SIG-M5 (cell line): ENCODE measurements at places on chromosomes 5 and 9.

GRCh38 chr9:110640736-110641135, 27.9 kb upstream of the MUSK start:
- DNase-seq = no peak

- DNase-seq = no peak
Observed at GRCh38 chr5:159098603-159099436, 896 bp downstream of the EBF1 start.

DNA sequence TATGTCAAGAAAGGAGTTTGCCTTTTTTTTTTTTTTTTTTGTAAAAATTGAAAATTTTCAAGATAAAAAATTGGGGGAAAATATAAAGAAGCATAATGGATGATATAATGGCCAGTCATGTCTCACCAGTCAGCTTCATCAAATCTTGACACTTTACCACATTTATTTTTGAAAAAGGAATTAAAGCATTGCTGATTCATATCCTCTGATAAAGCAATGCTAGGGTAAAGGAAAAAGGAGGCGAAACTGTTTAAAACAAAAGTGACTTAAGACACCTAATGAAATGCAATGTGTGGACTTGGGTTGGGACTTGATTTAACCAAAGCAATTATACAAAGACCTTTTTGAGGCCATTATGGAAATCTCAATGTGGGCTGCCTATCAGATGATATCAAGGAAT, 208.5 kb downstream of the ARHGAP26 start:
- no peak for DNase-seq

- DNase-seq = no peak
Observed at GRCh38 chr5:156052656-156053055, 274.3 kb upstream of the SGCD start.

GRCh38 chr9:124299515-124300090, 41.9 kb downstream of the NEK6 start:
- DNase-seq = no peak

DNA sequence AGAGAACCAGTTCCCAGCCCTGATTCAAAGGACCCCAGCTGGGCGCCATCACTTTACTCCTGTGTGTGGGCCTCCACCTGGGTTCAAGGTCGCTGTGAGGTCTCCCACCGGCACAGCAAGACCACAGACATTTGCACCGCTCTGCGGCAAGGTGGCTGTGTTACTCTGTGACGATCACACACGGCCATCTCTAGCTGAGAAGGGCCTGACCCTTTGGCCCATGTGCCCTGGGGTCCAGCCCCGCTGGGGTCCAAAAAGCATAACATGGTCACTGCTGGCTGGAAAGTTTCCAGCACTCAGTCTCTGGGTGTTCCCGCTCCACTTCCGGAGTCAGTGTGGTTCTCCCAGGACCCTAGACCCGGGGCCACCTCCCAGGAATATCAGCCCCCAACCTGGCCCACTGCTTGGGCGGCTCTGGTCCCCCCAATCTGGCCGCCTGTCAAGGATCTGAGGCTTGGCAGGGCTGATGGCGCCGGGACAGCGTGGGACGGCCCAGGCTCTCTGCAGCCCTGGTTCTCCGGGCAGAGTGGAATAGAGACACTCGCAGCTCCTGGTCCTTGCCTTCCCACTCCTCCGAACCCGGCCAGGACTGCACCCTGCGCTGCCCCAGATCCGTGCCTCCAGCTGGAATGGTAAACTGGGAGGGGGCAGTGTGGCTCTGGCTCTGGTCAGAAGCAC, 3.9 kb upstream of the LMX1B start:
- DNase-seq = no peak

- no peak for DNase-seq
Observed at GRCh38 chr9:27337833-27338526, 41.0 kb upstream of the EQTN start.

DNA sequence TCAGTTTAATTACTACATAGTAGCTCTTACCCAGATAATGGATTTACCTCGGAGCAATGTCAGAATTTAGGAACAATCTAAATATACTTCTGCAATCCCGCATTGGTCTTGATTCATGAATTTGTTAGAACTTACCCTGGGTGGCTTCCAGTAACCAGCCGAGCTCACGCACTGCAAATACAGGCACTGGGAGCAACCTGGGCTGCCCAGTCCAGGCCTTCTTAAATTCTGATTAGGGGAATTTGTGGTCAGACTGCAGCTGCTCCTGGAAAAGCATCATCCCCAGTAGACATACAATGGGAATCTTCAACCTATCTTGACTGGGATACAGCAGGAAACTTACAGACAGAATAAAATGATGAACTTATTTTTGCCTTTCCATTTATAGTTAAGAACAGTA, 270.3 kb downstream of the SPOCK1 start:
- DNase-seq = no peak

DNA sequence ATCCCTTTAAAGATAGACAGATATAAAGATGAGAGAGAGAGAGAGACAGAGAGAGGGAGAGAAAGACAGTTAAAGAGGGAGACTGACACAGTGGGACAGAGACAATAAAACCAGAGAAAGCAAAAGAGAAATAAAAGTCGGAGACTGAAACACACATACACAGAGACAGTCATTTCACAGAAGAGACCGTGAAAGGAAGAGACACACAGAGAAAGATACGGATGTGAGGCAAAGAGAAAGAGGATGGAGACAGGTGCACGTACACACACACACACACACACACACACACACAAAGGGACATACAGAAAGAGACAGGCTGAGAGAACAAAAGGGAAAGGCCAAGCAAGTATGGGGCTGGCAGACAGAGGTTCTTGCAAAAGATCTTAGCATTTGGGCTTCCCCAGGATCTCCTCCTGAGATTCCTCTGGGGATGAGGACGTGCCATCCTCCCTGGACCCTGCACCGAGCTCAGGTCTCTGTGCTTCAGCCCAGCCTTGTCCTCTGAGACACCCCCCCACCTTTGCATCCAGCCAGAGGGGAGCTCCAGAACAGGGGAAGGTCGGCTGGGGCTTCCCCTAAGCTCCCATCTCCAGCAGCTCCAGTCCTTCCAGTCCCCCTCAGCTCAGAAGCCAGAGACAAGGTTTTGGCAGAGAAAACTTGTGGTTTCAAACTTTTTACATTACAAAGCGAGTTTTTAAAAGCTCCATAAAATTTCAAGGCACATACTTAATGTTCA, 318.4 kb upstream of the PANK3 start:
- no peak for DNase-seq

GRCh38 chr9:116361547-116361946, 208.0 kb downstream of the PAPPA start:
- no peak for DNase-seq

DNA sequence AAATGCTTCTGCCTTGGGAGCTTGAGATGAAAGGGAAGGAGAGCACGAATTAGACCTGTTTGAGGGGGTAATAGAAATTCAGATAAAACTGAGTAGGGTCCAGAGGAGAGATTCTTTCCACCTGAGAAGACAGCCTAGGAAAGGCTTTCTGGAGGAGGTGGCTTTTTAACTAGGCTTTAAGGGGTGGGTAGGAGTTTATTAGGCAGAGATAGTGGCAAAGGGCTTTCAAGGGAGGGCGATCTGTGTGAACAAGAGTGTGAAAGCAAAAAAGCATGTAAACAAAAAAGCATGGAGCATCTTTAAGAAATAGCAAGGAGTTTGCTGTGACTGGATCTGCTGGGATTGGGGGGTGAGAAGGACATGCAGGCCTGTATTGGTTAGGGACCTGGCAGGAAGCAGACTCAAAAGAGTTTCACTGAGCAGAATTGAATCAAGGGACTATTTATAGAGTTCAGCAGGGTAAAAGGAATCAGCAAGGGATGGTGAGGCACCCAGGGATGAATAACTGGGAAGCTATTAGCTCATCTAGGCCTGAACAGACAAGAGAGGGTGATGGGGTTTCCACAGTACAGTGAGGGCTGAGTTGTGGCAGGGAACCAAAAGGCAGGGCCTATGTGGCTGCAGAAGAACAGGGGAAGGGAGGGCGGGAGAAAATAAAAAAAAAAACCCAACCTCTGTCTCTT, 18.8 kb downstream of the SLC1A1 start:
- no peak for DNase-seq

DNA sequence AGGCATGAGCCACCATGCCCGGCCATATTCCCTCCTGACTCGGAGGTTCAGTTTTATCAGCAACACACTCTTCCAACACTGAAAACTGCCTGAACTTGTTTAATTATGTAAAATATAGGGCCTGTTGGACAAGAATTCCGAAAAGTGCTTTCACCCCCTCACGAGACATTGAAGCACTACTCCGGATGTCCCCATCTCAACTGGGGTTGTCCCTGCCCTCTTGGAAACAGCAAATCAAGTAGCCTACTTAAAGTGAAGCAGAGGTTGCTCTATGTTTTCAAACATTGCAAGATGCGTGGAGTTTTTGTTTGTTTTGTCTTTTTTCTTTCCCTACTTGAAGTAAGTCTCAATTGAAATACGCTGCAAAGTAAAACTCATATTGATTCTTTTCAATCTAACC, 7.6 kb downstream of the PTGER4 start:
- no peak for DNase-seq

GRCh38 chr5:68950125-68950524, 143.7 kb upstream of the SLC30A5 start:
- DNase-seq = no peak

GRCh38 chr9:10604927-10605326, 7.9 kb downstream of the PTPRD start:
- DNase-seq = no peak

GRCh38 chr9:68763104-68763503, 58.1 kb downstream of the PIP5K1B start:
- DNase-seq = no peak

DNA sequence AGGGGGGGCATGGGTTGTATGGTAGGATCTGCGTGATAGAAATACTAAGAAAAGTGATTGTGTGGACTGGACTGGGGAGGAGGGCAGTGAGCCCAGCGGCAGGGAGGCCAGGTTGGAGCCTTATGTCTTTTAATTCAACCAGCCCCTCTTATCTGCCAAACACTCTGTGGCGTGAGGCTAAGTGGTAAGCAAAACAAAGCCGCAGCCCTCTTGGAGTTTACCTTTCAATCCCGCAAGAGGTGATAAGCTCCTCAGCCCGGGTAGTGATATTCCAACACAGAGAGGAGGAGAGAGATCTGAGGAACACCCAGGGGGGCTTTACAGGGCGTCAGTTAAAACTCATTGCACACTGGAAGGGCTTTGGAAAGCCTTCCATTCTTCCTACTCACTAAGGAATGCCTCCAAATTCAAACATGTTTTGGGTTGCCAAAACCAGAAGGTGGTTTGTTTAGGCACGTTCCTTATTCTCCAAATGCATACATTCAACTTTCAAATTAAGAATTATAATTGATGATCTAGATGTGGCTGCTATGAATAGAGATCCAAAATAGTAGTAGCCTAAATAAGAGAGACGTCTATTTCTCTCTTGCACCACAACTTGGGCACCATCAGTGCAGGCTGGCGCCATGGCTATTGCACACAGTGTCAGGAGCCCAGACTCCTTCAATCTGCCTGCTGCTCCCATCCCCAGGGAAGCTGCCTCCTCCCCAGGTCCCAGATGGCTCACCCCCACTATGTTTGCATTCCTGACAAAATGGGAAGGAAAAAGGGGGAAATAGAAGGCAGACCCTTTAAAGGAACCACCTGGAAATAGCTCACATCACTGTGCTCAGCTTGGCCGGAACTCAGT, 75.1 kb upstream of the FSTL4 start:
- no peak for DNase-seq

- DNase-seq = no peak
Observed at GRCh38 chr5:54563083-54563761, 45.7 kb downstream of the SNX18 start.

DNA sequence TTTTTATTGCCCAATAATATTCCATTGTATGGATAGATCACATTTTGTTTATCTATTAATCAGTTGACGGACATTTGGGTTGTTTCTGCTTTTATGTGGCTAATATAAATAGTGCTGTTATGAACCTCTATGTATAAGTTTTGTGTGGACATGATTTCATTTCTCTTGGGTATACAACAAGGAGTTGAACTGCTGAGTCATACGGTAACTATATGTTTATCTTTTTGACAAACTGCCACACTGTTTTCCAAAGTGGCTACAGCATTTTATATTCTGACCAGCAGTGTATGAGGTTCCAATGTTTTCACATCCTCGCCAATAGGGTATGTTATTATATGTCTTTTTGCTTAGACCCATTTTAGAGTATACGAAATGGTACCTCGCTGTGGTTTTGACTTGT, 264.3 kb downstream of the RFX3 start:
- no peak for DNase-seq

DNA sequence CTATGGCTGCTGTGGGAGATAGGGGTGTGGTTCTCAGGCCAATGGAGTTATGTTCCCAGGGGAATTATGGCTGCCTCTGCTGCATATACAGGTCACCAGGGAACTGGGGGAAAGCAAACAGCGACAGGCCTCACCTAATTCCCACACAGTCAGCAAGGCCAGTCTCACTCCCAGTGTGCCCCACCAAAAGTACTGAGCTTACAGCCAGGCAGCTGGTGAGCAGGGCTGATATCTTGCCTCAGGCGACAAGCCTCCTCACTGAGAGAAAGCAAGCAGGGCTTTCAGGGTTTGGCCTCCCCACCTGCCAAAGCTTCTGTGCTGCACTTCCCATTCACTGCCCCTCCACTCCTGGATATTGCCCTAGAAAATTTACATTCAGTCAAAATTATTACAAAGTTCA, 273.8 kb upstream of the TARS1 start:
- DNase-seq = no peak

DNA sequence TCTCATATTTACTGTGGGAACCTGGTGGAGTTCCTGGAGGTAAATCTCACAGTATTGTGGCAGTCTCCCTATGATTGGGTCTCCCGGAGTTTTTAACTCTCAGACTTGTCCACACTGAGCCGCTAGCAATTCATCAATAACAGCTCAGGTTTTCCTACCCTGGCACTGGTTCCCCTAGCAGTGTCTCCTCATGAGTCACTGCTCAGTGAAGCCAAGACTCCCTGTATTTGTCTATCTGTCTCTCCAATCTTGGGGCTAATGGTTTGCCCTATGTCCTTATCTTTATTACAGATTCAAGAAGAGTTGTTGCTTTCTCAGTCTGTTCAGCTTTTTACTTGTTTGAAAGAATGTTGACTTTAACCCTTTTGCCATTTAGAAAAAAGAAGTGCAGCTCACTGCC, 176.7 kb upstream of the FGF10 start:
- DNase-seq = no peak

GRCh38 chr5:96972599-96973334, 36.9 kb downstream of the LNPEP start:
- no peak for DNase-seq

DNA sequence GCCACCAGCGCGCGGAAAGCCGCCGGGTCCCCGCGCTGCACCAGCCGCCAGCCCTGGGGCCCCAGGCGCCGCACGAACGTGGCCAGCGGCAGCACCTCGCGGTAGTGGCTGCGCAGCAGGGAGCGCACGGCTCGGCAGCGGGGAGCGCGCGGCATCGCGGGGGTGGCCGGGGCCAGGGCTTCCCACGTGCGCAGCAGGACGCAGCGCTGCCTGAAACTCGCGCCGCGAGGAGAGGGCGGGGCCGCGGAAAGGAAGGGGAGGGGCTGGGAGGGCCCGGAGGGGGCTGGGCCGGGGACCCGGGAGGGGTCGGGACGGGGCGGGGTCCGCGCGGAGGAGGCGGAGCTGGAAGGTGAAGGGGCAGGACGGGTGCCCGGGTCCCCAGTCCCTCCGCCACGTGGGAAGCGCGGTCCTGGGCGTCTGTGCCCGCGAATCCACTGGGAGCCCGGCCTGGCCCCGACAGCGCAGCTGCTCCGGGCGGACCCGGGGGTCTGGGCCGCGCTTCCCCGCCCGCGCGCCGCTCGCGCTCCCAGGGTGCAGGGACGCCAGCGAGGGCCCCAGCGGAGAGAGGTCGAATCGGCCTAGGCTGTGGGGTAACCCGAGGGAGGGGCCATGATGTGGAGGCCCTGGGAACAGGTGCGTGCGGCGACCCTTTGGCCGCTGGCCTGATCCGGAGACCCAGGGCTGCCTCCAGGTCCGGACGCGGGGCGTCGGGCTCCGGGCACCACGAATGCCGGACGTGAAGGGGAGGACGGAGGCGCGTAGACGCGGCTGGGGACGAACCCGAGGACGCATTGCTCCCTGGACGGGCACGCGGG, at the start of gene TERT:
Gene TERT (minus strand): TSS at position 234 of the 815 bp plus-strand sequence. CDS start 79 bp downstream, at position 155.
- no peak for DNase-seq
